ENCODE measurements at places on chromosomes 3 and 15.

DNA sequence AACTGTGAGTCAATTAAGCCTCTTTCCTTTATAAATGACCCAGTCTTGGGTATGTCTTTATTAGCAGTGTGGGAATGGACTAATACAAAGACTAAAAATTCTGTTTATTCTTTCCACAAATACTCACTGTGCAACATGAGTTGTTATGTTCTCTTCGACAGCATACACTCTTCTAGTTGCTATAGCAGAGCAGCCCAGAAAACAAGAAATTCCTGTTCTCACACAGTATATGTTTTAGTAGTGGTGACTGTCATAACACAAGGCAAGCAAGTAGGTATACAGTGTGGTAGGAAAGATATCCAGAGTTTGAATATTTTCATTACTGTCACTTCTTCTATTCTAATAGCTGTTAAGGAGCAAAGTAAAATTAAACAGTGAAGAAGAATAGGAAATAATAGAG is 453.3 kb downstream of the ROBO1 start:
- DNase-seq, result no peak

DNA sequence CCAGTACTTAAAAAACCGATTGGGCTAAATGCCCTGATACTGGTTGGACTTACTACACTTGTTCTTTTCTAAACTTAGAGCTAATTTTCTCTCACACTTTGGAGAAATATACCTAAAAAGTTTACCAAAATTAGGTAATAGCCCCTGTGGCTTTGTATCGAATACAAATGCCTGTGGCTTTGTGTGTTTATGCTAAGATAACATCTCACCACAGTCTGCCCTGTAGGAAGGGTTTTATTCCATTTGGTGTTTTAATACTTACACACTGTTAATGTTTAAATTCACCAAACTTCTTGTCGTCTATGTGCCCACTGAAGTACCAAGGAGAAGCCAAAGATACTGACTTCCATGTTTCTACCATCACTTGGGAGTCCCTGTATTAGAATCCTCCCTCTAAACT is 66.4 kb downstream of the BCHE start:
- DNase-seq, result no peak

DNA sequence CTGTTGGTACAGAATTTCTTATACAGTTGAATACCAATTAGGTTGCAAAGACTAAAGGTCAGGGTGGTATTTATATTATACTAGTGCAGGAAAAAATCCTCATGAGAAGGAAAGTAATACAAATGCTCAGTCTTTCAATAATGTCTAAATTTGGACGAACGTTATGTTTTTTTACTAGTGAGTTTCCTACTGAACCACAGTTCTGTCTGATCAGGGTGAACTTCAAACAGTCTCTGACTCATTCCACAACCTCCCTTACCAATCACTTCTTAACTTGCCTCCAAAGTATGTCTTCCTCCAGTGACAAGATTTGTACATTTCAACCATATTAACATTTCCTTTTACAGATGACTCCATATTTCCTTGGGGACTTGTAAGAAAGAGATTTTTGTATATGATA is 3.4 kb downstream of the TMEM212 start:
- DNase-seq, result no peak

DNA sequence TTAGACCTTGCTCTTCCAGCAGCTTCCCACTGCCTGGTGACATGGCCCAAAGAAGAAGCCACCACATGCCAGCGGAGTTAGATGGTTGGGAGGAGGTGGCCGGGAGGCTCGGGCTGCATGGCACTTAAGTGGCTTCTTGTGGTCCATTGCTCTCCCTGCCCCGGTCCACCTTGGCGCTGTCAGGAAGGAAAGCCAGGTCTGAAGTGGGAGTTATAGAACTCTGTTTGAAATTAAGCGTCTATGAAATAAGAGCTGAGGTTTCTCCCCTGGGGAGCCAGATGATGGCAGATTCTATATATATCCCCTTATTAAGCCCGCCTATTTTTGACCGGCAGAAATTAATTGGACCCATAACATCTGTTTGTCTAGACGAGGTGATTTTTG is 61.2 kb downstream of the ITGA11 start:
- no peak for DNase-seq

- no peak for DNase-seq
These were observed 29.1 kb downstream of the ALS2CL start for GRCh38 chr3:46664188-46664970.

DNA sequence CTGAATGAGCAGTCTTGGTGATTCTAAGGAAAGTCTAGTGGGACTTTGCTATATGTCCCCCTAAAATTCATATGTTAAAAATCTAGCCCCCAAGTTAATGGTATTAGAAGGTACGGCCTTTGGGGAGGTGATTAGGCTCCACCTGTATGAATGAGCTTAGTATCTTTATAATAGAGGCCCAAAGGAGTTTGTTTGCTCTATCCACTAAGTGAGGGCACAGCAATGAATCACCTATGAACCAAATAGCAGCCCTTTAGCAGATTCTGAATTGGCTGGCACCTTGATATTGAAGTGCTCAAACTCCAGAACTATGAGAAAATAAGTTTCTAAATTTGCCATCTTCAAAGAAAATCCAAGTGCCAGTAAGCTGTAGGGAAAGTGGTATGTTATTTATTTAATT is 187.9 kb downstream of the SUCNR1 start:
- no peak for DNase-seq

DNA sequence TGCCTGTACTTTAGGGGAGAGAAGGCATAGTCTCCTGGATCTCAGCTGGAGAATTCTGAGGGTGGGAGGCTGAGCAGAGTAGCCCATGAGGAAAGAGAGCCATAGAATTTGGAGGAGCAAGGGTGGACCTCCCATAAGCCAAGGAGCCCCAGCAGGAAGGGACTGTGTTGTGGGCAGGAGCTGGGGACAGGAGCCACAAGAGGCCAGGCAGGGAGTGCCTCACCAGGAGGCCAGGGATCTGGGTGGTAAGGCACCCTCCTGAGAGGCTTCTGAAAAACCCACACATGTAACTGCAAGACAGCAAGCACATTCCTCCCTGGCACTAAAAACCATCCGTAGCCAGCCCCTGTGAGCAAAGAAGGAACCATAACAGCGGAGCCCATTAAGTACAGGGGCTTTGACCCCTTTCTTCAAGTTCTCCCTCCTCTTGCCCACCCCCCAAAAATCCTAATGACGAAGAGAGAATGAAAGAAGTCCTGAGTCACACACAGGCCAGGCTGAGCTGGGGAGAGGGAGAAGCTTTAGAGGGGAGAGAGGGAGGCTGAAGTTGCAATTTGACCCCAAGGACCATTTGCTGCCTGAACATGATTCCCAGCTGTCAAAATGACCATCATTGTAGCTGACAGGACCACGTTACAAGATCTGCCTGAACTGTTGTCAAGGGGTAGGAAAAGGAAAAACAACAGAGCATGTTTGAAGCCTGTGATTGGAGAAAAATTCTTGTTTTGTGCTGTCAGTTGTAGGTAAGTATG is 82.6 kb downstream of the TRIM42 start:
- DNase-seq, result no peak

GRCh38 chr3:106758459-106758858 is 618.8 kb upstream of the CCDC54 start:
- no peak for DNase-seq

DNA sequence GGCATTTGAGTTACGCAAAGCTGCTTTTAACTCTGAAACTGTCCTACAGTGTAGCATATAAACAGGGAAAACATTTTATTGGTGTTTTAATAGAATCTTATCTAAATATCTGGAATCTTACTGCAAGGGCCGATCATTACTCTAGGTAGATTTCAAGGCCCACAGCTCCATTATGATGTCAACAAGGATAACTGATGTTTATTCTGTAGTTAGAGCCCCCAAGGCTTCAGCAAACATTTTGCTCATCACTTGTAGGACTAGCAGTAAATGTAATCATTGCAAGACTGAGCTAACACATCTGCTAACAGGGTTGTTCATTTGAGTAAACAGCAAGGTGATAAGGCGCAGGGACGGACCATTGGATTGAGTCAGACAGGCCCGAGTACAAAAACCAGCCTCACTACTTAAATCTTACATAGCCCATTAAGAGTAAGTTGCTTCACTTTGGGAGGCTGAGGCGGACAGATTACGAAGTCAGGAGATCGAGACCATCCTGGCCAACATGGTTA is 332.5 kb upstream of the TPRG1 start:
- no peak for DNase-seq

DNA sequence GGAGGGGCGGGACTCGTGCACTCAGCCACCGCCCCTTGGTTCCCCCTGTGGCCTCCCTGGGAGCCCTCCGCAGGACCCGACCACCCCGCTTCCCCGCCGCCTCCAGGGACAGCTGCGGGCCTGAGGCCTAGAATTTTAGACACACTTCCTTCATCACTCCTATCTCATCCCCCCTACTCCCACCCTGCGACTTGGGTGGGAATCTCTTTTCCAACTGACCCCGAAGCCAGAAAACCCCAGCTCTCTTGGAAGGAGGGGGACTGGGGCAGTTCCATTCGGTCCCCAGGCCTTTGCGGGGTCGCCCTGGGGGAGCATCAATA is 289 bp upstream of the TFDP2 start:
- no peak for DNase-seq

DNA sequence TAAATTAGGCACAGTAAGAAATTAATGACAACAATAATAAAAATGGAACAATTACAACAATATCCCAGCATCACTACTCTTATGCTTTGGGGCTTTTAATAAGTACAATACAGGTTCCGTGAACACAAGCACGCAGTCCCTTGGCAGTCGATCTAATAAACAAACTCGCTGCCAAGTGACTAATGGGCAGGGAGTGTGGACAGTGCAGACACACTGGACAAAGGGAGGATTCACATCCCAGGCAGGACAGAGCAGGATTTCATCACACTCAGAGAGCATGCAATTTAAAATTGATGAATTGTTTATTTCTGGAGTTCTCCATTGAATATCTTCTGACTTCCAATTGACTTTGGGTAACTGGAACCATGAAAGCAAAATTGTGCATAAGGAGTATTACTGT is 524.1 kb upstream of the CFAP20DC start:
- no peak for DNase-seq
